Stimulated activated memory B cell treated with anti-CD40 and anti-IgM and Interleukin-4, amounts not matched to agents 10 μg/mL and 1 μg/mL and 100 μg/mL, for 72 hours (primary cell): ENCODE measurements at places on chromosomes 11 and 22.

- no peak for ATAC-seq
Observed at GRCh38 chr22:36304429-36304828, 51.5 kb downstream of the APOL1 start.

GRCh38 chr11:72930008-72930407, 115.8 kb downstream of the ATG16L2 start:
- ATAC-seq = no peak

DNA sequence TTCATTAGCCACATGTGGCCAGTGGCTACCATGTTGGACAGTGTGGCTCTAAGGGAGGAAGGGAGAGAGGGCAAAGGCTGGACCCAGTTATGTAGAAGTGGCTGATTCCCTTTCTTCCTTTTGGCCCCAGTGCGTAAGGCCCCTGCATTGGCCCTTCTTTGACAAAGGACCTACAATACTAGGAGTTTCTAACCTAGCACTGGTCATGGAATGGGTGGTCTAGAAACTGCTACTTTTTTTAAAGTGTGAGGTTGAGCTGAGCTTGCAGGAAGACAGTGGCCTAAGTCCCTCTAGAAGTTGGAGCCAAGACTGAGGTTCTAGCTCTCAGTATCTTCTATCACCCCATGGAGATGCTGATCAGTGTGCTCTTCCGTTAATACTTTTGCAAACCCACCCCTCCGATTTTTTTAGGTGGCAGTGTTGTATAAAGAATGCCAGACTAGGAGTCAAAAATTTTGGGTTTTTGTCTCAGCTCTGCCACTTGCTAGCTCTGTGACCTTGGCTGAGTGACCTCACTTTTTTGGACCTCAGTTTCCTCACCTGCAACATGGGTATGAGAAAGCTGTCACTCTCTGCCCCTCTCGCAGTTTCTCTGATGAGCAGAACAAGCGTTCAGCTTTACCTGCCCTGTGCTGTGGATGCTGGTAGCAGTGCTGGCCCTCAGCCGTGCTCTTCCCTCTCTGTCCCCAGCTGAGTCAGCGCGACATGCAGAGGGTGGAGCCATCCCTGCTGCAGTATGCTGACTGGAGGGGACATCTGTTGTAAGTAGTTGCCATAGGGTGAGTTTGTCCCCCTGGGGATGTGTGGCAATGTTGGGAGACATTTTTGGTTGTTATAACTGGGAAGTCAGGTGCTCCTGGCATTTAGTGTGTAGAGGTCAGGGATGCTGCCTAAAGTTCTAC, 6.9 kb downstream of the ACCS start:
- no peak for ATAC-seq

DNA sequence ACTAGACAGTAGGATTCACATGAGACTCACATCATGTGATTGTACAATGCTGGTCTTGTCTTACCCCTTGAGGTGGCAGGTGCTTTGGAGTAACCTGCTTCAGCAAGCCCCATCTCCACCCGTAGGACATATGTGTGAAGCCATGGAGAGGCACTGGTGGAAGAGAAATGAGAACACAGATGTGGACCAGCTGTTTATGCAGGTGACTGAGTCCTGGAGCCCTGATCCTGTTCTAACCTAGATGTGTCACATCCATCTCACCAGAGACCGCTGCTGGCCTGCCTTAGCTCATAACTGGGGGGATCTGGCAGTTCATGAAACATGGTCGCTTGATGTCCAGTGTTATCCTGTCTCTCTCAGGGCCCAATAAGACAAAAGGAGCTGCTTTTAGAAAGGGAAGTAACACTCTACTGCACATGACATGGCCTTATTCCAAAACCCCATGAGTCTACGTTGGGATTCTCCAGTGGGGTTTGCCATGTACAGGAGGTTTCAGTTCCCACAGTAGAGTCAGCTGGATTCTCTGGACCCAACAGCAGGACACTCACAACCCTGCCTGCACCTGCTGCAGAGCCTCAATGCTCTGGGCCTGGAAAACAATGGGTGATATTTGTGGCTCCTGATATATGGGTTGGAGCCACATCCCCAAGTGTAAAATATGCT, 62.0 kb downstream of the GGTLC2 start:
- ATAC-seq = no peak

DNA sequence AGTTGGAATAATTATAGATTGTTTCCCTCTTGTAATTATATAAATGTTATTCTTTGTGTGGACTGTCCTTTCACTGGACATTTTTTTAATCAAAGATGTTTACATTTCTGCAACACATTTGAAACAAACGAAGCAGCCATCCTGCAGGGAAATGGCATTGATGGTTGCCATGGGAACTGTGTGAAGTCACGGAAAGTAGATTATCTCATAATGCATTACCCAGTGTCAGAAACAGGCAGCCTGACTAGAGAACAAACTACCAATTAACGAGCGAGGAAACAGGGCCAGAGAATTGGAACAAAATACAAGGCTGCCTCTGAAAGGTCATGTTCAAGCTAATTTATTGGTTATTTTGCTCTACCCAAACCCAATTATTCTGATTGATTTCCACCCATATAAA, 96.9 kb upstream of the LARGE1 start:
- no peak for ATAC-seq

DNA sequence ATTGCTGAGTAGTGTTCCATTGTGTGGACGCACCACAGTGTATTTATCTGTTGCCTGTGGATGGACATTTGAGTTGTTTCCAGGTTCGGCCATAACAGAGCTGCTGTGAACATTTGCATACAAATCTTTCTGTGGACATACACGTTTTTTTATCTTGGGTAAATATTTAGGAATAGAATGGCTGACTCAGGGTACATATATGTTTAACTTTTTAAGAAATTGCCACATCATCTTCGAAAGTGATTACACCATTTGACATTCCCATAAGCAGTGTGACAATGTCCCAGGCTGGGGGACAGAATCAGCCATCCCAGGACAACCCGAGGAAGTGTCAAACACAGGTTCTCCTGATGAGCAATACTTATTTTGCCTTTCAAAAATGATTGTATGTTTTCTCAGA, 87.9 kb downstream of the OSBP2 start:
- ATAC-seq = no peak

DNA sequence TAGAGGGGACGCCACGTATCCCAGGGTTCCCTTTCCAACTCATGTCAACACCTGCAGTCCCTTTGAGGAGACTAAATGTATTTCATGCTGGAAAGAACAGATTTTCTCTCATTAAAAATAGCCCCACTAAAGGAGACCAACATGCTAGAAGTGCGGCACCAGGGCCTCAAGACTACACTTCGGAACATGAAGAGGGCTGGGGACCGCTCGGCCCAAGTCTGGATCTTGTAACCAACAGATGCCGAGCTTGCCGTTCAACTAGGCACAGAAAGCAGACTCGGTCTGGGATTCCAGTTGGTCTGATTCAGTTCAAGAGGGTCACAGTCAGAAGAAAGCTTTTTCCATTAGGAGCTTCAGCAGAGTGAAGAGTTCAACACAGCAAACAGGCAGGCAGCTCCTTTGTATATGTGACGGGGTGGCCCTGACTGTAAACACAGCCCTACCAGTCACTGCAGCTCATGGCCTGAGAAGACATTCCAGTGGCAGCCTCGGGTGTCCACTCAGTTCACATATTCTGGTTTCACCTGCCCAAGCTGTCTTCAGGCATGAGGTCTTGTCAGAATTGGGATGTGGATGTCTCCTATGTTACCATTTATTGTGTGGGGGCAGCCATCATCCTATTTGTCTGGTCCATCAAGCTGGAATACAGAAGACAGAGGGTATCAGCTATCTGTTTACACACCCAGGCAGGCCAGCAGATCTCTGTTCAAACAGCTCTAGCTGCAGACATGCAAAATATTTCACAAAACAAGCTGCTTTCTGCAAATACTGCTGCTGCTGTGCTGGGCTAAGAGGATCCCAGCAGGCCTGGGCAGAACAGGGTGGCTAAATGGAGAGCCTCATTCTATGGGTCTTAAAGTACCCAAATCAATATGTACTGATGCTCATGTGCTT, 8.8 kb downstream of the RIC8A start:
- no peak for ATAC-seq

GRCh38 chr11:18485913-18486528, 30.4 kb downstream of the LDHAL6A start:
- peak; percentile 67 for ATAC-seq

GRCh38 chr11:128862406-128862805, 4.7 kb downstream of the KCNJ1 start:
- ATAC-seq = no peak

DNA sequence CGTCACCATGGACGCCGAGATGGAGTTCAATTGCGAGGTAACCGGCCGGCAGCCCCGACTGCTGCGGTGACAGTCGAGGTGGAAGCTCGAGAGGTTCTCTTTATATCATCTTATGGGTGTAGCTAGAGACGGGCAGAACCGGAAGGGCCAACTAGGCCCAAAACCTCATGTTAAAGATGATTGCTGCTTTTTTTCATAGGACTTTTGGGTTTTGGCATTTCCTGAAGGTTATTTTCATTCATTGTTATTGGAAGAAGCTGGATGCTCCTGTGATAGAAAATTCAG, 585 bp downstream of the NF2 start:
- no peak for ATAC-seq

DNA sequence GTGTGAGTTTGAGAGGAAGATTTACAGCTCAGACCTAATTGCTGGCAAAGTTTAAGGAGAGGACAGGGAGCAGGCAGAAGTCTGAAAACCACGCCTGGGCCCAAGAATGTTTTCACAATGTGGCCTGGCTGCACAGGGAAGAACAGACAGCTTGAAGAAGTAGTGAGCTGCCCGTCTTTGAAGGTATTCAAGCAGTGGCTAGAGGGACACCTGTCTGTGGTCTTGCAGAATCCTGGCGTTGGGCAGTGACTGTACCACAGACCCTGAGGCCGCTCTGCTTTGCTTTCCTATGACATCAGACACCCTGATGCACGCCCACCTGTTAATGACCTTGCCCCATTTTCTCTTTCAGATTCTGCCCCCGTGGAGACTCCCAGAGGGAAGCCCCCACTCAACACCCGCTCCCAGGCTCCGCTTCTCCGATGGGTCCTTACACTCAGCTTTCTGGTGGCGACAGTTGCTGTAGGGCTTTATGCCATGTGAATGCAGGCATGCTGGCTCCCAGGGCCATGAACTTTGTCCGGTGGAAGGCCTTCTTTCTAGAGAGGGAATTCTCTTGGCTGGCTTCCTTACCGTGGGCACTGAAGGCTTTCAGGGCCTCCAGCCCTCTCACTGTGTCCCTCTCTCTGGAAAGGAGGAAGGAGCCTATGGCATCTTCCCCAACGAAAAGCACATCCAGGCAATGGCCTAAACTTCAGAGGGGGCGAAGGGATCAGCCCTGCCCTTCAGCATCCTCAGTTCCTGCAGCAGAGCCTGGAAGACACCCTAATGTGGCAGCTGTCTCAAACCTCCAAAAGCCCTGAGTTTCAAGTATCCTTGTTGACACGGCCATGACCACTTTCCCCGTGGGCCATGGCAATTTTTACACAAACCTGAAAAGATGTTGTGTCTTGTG, 6.6 kb upstream of the MCM5 start:
- no peak for ATAC-seq

- peak; percentile 63 for ATAC-seq
Observed at GRCh38 chr11:76732643-76733042, 50.5 kb upstream of the TSKU start.

- no peak for ATAC-seq
Observed at GRCh38 chr11:69009441-69010211, 3.4 kb downstream of the MRGPRF start.

- ATAC-seq = no peak
Observed at GRCh38 chr22:39087881-39088684, 9.0 kb upstream of the APOBEC3H start.

DNA sequence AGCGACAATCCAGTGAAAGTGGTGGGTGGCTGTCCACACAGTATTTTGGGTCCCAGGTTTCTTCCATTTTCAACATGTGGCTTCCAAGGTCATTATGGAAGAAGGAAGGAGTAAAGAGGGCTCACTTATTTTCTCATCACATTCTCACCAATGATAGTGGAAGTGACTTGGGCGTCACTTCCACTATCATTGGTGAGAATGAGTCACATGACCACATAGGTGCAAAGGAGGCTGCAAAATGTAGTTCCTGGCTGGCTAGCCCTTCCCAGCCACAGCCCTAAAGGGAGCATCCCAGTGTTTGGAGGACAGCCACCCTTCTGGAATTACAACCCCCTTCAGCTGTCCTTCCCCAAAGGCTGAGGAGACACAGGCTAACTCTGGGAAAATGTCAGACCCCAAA, 95.6 kb downstream of the TSPAN18 start:
- no peak for ATAC-seq

GRCh38 chr11:28834877-28835276, 726.7 kb downstream of the METTL15 start:
- ATAC-seq = no peak

DNA sequence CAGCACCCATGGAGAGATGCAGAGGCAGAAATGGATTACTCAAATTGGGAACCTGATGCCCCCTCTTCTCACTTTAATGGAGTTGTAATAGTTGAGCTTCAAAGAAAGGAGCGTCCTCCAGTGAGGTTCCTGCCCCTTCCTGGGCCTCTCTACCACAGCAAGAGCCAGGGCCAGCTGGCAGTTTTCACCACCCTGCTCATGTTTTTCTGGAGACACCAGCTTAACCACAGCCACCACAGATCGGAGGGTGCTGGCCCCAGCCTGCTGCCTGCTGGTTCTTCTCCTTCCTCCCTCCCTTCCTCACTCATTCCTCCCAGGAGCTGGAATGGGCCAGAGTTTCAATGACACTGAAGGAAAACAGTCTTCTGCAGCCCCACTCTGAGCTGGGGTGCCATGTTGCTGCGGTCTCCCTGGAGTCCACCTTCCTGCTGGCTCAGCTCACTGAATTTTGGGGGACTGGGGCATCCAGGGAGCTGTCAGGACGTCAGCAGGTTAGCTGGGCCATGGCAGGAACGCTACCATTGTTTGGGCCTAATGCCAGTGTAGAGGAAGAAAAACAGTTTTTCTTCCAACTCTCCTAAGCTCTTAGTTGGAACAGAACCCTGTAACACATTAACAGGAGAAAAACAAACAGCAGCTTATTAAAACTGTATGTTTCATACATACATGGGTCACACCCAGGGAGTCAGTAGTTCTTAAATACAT, 57.7 kb downstream of the TRAF6 start:
- no peak for ATAC-seq

- no peak for ATAC-seq
Observed at GRCh38 chr11:17214338-17214737, 6.6 kb upstream of the PIK3C2A start.

DNA sequence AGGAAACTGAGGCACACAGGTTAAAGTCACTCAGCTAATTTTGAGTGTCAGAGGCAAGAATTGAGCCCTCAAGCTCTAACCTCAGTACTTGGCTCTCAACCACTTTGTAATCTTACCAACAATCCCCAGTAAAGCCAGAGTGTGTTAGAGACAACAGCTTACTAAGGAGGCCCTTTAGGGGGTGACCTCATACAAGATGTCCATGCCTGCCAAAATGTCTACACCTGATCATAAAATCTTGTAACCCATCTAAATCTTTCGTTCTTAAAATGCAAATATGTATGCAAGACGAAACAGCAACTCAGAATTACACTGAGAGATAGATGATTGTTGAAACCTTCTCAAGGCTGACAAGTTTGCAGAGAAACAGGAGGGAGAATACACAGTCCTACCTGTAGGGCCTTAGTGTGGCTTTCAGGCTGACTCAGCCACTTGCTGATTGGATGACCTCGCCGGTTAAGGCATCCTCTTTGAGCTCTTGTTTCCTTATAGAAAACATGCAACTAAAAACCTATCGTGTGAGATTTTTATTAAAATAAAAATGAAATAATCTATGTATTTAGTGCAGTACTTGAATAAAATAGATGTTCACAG, 143.2 kb downstream of the OPCML start:
- ATAC-seq = no peak
